Karpas-422 (cell line): ENCODE measurements at places on chromosomes 16 and 17. TPM values are rescaled to one million over a fixed set of nuclear protein-coding genes. Genes with fewer than 3 reads are reported as not detected.
A peak's percentile ranks its signal among the peaks of the same experiment; 100 is the strongest.

The TOX3 gene
- not detected in 2 replicates for total RNA-seq

The KRT16 gene
- total RNA-seq = not detected in 2 replicates

The KRT12 gene
- total RNA-seq = not detected in 2 replicates

The C1QL1 gene
- not detected in 2 replicates for total RNA-seq

The TEKT1 gene
- total RNA-seq = not detected in 2 replicates

The TP53TG3B gene
- not detected in 2 replicates for total RNA-seq

The HOXB9 gene
- 0.82 and 3.1 TPM in 2 replicates for total RNA-seq

The SHMT1 gene
- total RNA-seq = 16.7 and 17.7 TPM in 2 replicates

The MMP28 gene
- not detected in 2 replicates for total RNA-seq

The OR3A3 gene
- total RNA-seq = not detected in 2 replicates

The KRTAP9-4 gene
- total RNA-seq = not detected in 2 replicates

The DPEP3 gene
- total RNA-seq = not detected in 2 replicates

The OR1F1 gene
- not detected in 2 replicates for total RNA-seq

The ASB16 gene
- not detected in 2 replicates for total RNA-seq

DNA sequence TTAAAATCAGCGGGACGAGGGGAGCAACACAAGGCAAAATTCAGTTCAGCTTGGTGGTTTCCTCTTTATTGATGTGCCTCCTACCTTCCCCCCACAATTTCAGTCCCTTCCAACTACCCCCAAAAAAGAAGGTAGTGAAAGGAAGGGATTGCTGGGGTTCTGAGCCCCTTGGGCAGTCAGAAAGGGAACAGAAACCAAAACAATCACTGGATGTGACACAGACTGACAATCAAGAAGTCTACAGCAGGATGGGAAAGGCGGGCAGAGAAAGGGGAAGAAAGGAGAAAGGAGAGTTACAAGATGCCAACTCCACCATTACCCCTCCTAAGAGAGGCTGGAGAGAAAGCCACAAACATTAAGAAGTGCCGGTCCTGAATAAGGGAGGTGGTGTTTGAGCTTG lies 1.1 kb upstream of the PHF23 start:
- DNase-seq = peak; percentile 67

- no peak for DNase-seq
Observed at GRCh38 chr16:57704011-57704904, 9.7 kb downstream of the DRC7 start.

GRCh38 chr17:64262198-64262999 lies 661 bp downstream of the TEX2 start:
- DNase-seq = peak; percentile 71

GRCh38 chr16:89510526-89510925 lies 2.3 kb downstream of the SPG7 start:
- no peak for DNase-seq

DNA sequence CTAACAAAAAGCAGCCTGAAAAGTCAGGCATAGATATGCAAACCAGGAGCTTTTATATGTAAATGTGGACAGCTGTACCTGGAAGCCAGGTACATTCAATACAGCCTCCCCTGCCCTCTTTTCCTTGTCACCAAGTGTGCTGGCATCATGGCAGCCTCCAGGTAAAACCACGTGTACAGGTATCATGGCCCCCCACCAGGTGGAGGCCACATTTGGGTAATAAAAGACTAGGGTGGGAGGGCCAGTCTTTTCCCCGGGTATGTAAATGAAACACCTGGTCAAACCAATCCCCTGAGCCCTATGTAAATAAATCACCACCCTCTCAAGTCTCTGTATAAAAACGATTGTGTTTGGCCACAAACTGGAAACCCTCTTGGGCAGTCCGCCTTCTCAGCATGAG lies 226.4 kb upstream of the GOT2 start:
- no peak for DNase-seq

DNA sequence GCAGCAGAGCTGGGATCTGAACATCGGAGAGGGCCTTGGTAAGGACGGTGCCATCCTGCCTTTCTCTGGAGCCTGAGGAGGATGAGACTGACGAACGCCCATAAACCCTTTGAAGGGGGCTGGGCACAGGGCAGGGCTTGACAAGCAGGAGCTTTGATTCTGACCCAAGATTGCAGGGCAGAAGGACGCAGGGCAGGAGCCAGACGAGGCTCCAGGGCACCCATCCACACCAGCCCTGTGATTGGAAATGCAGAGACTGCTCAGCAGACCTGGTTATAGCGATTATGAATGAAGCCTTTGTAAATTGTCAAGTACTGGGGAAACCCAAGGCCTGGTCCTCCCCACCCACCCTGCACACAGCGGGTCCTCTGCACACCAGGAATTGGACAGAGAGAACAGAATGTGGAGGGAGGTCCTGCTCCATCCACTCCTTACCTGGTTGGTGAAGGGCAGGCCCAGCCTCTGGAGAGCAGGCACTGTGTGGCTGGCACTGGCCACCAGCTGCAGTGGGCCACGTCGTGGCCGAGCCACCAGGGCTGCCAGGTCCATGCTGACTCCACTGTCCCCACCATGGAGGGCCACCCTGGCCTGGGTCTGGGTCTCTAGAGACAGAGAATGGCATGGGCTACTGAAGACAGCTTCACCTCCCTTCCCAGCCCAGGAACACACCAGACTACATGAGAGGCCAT lies 68.8 kb downstream of the RMI2 start:
- DNase-seq = no peak

- DNase-seq = no peak
Observed at GRCh38 chr16:2715966-2716885, 3.8 kb downstream of the PRSS27 start.

DNA sequence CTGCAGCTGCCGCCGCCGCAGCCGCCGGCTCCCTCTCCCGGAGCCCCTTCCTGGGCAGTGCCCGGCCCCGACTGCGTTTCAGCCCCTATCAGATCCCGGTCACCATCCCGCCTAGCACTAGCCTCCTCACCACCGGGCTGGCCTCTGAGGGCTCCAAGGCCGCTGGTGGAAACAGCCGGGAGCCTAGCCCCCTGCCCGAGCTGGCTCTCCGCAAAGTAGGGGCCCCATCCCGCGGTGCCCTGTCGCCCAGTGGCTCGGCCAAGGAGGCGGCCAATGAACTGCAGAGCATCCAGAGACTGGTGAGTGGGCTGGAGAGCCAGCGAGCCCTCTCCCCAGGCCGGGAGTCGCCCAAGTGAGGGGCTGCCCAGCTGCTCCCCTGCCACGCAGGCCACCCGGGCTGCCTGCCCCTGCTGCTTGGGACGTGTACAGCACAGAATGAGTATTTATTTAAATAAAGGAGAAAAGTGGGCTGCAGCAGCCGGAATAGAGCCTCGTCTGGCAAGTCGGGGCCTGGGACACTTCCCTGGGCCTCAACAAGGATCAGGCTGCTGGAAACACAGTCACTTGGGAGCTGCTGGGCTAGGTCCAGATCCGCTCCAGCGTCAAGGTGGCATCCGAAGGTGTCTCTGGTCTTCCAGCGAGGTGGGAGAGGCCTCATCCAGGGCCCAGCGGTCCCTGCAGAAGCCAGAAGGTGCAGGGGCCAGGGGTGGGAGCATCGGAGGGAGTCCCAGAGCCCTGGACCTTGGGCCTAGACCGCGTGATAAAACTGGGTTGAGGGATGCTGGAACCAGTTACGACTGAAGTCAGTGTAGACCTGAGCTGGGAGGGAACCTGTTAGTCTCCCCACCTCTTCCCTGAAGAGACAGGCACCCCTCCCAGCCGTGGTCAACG lies 8.8 kb downstream of the TBX2 start:
- no peak for DNase-seq

- no peak for DNase-seq
Observed at GRCh38 chr17:10635290-10635689, 21.8 kb downstream of the MYH3 start.

- no peak for DNase-seq
Observed at GRCh38 chr17:28737316-28737715, 6.5 kb upstream of the TRAF4 start.

DNA sequence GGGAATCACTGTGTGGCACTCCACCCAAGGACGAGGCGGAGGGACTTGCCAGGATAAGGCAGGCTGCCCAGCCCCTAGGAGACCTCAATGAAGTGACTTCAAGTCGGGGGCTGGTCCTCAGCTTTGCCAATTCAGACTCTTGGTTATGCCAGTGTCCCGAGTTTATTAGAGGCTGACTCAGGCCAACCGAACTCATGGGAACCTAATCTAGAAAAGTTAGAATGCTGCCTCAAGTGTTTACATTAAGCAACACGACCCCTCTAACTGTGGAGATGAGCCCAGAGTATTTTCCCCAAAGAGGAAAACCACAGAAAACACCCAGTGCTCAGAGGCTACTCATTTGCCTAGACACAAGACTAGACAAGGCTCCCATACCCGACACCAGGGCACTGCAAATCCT lies 1.1 kb upstream of the TEKT3 start:
- DNase-seq = peak; percentile 14

- DNase-seq = no peak
Observed at GRCh38 chr16:52812678-52813556, 239.8 kb downstream of the CHD9NB start.

DNA sequence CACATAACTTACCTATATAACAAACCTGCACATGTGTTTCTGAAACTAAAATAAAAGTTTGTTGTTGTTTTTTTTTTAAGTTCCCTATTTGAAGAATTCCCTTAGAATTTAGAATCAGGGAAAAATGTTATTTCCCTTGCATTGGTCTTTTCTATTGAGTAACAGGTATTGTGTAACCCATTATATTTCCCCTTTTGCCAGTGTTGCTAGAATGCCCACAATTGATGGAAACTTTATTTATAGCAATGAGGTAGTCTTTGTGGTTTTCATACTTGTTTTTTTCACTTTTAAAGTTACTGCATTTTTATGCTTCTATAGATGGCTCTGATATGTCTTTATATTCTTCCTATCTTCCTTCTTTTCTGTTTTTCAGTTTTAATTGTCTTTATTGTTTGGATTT lies 3.9 kb downstream of the NLRP1 start:
- no peak for DNase-seq

GRCh38 chr17:4554441-4554996 lies 665 bp downstream of the MYBBP1A start:
- DNase-seq = peak; percentile 61

DNA sequence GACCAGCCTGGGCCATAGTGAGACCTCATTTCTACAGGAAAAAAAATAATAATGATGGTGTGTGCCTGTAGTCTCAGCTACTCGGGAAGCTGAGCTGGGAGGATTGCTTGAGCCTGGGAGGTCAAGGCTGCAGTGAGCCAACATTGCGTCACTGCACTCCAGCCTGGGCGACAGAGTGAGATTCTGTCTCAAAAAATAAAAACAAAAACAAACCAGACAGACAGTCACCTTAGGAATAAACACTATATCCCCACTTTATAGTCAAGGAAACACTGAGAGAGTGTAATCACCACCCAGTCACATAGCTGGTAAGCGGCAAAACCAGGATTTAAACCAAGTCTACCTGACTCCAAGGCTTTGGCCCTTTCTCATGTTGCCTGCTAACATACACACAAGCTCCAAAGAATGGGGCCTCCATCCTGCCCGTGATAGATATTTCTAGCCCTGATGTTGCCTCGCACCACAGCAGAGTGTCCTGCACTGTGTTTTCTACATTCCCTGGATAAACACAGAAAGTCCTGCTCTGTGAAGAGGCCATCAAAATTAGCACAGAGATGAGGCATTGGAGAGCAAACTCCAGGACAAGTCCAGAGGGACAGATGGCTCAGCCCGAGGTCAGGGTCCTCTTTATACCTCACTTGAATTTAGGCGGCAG lies 66.1 kb upstream of the SMURF2 start:
- no peak for DNase-seq

- peak; percentile 95 for DNase-seq
Observed at GRCh38 chr16:30628628-30629540, 18.7 kb upstream of the ZNF689 start.

GRCh38 chr16:66925322-66925840 lies at the start of gene RRAD:
RRAD (minus strand) TSS chr16:66925535; CDS start chr16:66925179, 356 bp downstream.
- DNase-seq = no peak

DNA sequence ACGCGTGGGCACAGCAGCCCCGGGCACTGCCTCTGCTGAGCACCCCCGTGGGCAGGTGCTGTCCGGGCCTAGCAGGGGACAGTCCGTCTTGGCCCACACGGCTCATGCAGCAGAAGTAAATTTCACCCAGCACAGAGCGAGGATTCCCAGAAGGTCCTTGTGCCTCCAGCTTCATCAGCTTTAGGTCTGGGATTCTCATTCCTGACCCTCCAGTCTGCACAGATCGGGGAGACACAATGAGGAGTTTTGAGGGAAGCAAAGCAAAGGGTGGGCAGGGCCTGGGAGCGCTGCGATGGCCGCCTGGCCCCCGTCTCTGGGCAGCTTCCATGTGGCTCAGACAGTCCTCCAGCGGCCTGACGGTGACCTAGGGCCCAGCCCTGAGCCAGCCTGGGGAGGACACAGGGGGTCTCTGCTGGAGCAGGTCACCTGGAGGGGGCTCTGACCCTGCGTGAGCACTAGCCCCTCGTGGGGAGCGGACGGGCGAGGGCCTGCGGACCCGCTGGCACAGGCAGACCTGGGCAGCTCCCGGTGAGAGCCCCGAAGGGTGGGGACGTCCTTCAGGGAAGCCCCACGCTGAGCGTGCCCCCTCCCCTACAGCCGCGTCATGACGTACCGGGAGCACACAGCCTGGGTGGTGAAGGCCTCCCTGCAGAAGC lies 30.7 kb upstream of the CHMP6 start:
- no peak for DNase-seq

GRCh38 chr17:35889818-35890773 lies 9.9 kb upstream of the CCL5 start:
- no peak for DNase-seq

GRCh38 chr16:13923703-13924298 lies 3.8 kb downstream of the ERCC4 start:
- peak; percentile 85 for DNase-seq
